Cerebellum (tissue), 4 donors: ENCODE measurements at places on chromosomes 4 and X. TPM values are rescaled to one million over a fixed set of nuclear protein-coding genes. Genes with fewer than 3 reads are reported as not detected.

The XAGE1A gene
- not detected for total RNA-seq

The AREG gene
- not detected for total RNA-seq

The SCRG1 gene
- total RNA-seq = 2.4 TPM

The CPLX1 gene
- 3.4 TPM for total RNA-seq

The CLCN4 gene
- total RNA-seq = 44.0 TPM
